NCI-H460 (cell line): ENCODE measurements at places on chromosomes 11 and 22.

DNA sequence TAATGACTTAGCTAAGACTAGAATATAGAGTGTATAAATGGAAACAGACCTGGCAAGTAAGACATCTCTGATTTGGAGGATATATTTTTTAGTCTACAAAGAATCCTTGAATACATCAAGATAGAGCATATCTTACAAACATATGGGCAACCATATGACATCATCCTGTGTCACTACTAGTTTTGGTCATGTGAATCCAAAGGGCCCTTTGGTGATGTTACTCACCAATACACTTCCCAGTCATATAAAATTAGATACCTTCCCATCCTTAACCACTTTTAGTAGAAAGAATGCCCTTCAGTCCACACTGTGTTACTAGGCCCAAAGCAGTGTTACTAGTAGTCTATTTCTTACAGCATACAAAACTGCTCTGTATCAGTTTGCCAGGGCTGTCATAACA lies 31.6 kb downstream of the GRIA4 start:
- DNase-seq = no peak

DNA sequence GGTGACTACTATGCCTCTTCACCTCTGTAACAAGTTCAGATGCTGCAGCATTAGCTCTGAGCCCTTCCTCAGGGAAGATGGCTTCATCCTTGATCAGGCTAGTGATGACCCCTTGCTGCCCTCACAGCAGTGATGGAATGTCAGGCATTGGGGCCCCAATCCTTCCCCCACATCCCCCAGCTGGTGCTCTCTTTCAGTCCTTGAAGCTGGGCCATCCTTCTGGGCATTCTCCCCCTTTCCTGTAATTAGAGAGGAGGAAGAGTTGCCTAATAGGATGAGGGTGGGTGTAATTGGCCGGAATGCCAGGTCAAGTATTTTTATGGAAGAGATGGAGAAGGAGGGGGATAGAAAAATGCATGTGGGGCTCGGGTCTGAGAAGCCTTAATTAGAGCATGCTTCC lies 62.6 kb downstream of the TRAF6 start:
- no peak for DNase-seq

- DNase-seq = no peak
Observed at GRCh38 chr11:27719546-27719925, 19.3 kb upstream of the BDNF start.

DNA sequence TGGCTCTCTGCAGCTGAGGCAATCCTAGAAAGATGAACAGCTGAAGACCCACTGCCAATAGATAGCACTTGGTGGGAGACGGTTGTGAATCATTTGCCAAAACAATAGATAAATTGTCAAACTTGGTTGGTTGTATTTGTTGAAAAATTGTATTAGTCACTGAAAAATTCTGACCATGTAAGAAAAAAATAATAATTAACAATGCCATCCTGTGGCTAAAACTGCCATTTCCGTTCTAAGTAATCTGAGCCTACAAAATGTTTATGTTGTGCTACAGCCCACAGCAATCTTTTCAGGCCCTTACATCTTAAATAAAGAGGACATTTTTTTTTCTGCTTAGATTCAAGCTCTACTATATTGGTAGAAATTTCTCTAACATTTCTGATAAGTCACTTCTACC lies 103.2 kb upstream of the ANO3 start:
- no peak for DNase-seq

- no peak for DNase-seq
Observed at GRCh38 chr11:79617561-79617960, 176.7 kb upstream of the TENM4 start.

GRCh38 chr11:111312076-111312475 lies 13.7 kb downstream of the POU2AF3 start:
- DNase-seq = no peak

DNA sequence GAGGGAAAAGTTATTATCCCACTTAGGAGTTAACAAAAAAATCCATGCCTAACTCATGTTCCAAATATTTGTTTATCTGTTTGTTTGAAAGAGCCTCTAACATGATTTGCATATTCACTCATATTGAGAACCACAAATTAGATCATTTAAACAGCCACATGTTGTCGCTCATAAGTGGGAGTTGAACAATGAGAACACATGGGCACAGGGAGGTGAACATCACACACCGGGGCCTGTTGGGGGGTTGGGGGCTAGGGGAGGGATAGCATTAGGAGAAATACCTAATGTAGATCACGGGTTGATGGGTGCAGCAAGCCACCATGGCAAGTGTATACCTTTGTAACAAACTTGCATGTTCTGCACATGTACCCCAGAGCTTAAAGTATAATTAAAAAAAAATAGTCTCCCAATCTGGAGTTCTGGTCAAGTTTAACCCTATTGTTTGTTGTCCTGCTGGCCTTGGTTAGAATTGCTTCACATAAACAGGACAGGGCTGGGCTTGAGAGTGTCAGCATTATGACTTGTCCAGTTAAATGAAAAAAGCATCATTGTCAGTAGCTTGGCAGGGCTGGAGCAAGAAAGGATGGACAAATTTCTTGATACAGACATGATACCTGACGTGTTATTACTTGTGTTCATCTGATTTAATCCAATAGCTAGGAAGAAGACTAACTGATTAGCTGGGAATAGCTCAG lies 57.8 kb upstream of the PSMA1 start:
- no peak for DNase-seq

DNA sequence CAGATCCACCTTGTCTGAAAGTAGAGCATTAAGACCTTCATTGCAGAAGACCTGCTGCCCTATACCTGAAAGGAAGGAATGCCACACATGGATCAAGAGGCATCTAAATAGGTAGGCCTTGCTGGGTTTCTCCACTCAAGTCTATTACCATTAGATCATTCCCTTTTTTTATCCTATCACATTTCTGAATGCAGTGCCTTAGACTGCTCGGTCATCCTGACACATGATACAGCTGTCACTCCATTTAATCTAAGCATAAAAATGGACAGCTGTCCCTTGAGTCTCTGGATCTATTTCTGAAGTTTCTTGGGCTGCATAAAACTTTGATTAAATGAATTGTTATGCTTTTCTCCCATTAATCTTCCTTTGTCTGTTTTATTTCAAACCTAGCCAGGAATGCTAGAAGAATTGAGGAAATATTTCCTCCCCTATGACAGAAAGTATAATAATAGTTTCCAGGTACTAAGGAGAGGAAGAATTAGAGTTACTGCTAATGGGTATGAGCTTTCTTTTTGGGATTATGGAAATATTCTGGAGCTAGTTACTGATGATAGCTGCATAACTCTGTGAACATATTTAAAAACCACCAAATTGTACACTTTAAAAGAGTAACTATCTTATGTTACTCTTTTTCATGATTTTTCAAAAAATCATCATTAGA lies 88.0 kb downstream of the DLG2 start:
- no peak for DNase-seq

DNA sequence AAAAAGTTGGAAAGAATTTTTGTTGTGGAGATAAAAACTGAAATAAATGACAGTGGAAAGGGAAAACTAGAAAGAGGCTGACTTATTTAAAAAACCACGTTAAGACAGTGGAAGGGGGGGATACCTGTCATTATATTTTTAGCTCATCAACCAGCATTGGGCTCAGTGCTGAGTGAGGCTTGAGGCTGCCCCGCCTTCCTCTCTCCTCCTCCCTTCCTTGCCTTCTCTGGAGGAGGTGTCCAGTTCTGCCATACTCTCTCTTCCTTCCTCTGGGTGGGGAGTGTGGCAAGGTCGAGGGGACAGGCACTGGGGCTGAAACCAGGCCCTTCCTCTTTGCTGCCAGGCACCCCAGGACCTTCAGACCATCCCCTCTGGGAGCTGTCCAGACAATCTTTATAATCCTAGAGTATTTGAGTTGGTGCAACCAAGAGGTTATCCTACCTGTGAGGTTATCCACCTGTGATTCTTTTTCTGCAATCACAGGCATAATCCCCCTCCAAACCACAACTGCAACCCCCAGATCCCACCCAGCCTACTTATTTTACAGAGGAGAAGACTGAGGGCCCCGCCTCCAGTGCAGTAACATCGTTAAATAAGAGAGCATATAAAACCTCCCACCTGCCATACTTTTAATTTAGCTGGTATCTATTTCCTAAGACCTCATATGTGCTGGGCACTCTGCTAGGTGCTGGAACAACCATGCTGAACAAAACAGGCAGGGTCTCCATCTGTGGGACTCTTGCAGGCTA lies 578.5 kb downstream of the BUD13 start:
- no peak for DNase-seq

DNA sequence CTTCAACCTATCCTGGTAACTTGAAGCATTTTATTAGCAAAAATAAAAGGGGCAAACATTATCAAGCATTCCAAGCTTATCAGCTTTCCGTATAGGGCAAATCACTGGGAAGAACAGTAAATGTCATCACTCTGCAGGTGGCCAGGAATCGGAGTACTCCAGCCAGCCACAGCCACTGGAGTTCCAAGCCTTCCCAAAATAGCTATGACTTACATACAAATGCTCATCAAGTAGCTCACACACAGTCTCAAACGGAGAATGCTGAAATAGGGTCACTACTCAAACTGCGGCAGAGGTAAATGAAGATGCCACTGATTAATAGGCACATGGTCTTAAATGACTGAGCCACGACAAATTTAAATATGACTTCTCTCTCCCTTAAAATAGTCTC lies 2.1 kb downstream of the USP28 start:
- no peak for DNase-seq

DNA sequence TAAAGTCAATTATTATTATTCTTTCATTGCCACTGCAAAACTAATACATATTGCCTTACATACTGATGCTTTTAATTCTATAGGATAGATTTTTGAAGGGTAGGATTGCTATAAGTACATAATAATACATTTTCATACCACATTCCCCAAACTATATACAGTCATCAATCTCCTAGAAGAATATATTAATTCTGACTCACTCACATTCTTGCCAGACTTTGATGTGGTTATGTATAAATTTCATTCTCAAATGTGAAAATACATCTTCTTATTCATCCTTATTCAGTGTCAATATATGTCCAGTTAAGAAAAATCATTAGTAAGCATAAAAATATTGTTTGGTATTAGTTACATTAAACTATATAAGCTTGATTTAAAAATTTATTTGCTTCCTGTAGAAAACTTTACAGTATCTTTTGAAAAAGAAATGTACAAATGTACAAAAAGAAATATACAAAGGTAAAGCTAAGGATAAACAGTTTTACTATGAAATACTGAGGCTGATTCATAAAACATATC lies 458.8 kb upstream of the CNTN5 start:
- DNase-seq = no peak

DNA sequence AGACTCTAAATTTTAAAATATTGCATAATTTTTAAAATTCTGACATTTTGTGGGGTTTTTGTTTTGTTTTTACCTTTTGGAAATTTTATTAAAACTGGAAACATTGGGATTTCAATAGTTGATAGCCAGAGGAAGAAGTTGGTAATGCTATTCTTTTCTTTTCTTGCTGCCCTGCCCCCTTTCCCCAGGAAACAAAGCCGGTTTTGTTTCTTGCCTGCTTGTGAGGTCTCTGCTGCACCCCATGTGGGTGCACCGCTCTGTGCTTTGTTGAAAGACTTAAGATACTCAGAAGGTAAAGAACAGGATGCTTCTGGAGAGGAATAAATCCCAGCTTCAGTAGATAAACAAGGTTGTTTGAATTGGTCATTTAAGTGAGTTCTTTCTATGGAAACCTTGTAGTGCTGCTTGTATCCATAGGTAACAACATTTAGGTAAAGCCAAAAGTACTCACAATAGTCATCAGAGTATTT lies 87.5 kb downstream of the YAP1 start:
- no peak for DNase-seq

DNA sequence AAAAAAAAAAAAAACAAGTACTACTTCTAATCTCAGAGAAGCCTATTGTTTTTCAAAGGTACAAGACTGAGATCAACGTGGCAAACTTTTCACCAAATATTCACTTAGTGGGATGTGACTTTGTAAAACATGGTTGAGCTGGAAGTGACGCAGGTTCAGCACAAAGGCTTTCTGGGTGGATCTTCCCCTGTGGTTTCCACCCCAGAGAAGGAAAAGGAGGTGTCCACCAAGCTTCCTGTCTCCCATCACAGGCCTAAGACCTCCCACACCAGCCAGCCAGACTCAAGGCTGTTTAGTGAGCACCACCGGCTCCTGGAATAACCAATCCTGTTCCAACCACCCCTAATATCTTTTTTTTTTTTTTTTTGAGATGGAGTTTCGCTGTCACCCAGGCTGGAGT lies 5.7 kb downstream of the TMEM184B start:
- no peak for DNase-seq

- DNase-seq = no peak
Observed at GRCh38 chr11:119352857-119353260, 6.4 kb upstream of the MFRP start.

- DNase-seq = no peak
Observed at GRCh38 chr11:66407651-66408050, 13.2 kb upstream of the NPAS4 start.

DNA sequence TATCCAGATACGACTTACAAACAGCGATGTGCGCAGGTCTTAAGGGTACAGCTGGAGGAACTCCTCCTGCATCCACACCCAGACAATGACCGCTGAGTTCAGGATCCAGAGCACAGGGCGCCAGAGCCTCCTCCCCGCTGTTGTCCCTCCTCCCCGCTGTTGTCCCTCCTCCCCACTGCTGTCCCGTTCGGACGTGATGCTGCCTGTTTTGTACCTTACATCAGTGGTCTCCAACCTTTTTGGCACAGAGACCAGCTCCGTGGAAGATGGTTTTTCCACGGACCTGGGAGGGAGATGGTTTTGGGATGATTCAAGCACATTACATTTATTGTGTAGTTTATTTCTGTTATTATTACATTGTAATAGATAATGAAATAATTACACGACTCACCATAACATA lies 62.0 kb downstream of the PHF21B start:
- DNase-seq = no peak

- no peak for DNase-seq
Observed at GRCh38 chr22:40747361-40747760, 68.1 kb downstream of the MCHR1 start.

GRCh38 chr11:27871056-27871455 lies 170.8 kb upstream of the BDNF start:
- DNase-seq = no peak

DNA sequence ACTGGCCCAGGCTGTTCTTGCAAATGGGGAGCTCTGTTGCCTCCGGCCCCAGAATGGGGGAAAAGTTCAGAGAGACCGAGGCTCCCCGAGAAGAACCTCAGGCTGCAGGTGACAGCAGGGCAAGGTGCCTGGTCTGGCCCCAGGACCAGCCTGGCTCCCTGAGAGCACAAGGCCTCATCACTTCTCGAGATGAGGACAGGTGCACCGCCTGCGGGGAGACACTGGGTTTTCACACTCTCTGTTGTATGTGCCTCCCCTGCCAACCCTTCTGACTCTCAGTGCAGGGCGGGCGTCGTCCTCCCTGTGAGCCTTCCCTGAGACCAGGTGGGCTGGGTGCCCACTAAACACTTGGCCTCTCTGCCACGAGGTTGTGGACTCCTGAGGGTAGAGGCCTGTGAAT lies 102.2 kb downstream of the BCR start:
- DNase-seq = no peak
